Parietal lobe (tissue), 2 donors: ENCODE measurements at places on chromosomes 11 and 22. TPM values are rescaled to one million over a fixed set of nuclear protein-coding genes. Genes with fewer than 3 reads are reported as not detected.

The OR5M11 gene
- total RNA-seq: not detected

The PHF21B gene
- 38.5 TPM for total RNA-seq

The KIF18A gene
- total RNA-seq: 8.1 TPM

The APOBEC3G gene
- total RNA-seq: 1.6 TPM

The MOGAT2 gene
- not detected for total RNA-seq

The RFPL2 gene
- not detected for total RNA-seq

The IL10RA gene
- 1.6 TPM for total RNA-seq

The STX5 gene
- 40.1 TPM for total RNA-seq

The MIAT gene
- total RNA-seq: 490 TPM

The LDHA gene
- total RNA-seq: 99.2 TPM

The NXPE2 gene
- total RNA-seq: 0.94 TPM

The SLC6A5 gene
- not detected for total RNA-seq

The CBLIF gene
- not detected for total RNA-seq
